ENCODE measurements at places on chromosomes 1 and 21.

DNA sequence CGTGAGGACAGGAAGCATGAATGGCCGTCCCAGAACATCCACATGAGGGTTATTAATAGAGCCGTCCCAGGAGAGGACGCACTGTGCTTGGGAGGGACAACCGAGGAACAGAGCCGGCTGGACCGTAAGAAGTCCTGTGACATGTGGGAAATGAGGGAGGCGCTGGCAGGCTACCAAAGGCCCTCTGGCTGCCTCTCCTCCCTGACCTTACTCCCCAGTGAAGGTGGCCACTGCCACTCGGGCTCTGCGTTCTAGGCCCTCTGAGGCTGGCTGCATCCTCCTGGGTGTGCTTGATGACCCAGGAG lies 15.5 kb upstream of the NPPB start:
- DNase-seq = no peak

DNA sequence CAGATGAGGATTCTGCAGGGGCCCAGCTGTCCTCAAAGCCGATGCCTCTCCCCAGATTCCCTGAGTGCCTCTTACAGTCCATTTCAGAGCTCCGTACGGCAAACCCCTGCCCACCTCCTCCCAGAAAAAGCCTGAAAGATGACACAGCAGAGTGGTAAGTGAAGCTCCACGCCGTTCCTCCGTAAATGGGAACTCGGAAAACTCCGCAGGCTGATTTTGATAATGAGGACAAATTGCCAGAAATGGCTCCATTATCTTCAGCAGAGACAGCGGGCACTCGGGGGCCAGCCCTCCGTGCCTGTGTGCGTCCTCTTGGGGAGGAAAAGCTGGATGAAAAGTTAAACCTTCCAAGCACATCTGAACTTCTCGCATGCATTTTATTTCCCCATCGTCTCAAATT lies 81.1 kb downstream of the NPHP4 start:
- no peak for DNase-seq

- DNase-seq = no peak
Measured at GRCh38 chr1:173864179-173864867, 3.5 kb downstream of the GAS5 start.

DNA sequence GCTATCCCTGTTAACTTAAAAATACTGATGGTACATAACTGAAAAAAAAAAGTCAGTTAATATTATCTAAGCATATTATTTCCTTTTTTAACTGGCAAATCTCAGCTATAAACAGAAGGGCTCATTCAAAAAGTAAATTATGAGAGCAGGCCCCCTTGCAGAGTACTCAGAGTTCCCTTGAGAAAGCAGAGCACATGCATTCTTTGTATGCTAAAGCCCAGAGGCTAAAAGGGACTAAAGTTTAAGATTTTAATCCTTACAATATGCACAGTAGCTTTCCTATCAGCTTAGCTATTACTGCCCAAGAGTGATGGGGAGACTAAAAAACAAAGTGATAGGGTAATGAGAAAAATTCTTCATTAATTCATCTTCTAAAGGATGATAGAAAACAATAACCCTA lies 18.5 kb downstream of the SLC16A1 start:
- no peak for DNase-seq

- DNase-seq = no peak
Measured at GRCh38 chr1:108863984-108864383, 7.1 kb upstream of the AKNAD1 start.

- no peak for DNase-seq
Measured at GRCh38 chr1:241457421-241457820, 62.1 kb downstream of the FH start.

DNA sequence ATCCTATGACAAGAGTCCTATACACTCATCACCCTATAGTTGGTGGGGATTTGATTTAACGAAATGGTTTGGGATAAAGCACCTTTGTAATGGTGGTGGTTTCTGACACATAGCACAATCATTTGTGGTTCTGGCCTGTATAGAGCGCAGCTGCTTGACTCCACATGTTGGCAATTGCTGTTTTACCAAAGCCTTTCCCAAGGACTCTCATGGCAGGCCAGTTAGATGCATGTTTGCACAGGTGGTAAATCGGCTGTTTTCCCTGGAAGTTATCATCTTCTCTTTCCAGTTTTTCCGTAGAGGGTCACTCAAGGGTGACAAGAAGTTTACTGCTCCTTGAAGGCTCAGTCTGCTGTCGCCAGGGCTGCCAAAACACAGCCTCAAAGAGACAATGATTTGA lies 17.1 kb upstream of the XPR1 start:
- no peak for DNase-seq

- DNase-seq = no peak
Measured at GRCh38 chr1:179303200-179303785, 9.7 kb downstream of the SOAT1 start.

DNA sequence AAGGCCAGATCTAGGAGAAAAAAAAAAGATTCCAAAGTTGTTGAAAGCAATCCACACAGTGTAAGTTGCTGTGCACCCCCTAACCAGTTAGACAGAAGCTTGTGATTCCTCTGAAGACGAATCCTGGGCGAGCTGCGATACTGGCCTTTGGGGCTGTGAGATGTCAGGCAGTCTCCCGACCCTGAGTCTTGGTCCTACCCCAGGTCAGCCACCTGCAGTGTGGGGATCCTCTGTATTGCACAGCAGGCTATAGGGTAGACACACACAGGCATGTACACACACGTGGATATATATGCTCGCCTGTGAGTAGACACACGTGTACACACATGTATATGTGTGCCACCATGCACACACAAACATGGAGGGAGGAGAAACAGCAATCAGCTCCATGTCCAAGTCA lies 12.9 kb downstream of the ACTRT2 start:
- DNase-seq = no peak

DNA sequence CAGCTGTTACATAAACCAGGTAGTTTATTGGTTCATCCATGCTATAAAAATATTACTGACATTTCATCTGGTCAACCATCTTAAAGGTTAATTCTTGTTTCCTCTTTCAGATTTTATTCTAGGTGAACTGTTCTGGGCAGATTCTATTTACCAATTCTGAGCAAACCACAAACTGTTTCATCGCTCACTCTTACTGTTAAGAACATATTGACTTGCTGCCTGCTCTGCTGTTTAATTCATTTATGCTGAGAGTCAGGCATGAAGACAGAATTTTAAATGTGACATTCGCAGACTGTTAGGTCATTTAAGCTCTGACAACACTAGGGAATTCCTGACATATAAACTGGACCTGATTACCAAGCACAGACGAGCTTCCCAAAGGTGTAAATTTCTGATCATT lies 98.3 kb downstream of the PIGK start:
- no peak for DNase-seq

DNA sequence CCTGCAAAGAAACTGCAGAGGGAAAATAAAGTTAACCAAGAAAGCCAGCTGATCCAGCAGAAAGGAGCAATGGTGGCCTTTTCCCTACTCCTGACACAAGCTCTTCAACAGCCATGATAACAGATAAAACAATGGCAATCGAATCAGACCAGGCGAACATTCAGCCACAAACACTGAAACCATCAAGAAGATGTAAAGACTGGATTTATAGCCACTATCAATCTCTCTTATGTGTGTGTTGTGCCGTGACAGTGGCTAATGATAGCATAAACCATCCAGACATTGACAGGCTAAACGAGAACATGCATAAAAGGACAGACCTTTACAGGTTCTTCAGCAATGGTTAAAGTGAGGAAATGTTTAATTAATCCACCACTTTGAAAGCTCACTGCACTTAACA lies 78.1 kb upstream of the RAB4A start:
- no peak for DNase-seq

GRCh38 chr1:67844988-67845387 lies 11.7 kb upstream of the GNG12 start:
- no peak for DNase-seq

DNA sequence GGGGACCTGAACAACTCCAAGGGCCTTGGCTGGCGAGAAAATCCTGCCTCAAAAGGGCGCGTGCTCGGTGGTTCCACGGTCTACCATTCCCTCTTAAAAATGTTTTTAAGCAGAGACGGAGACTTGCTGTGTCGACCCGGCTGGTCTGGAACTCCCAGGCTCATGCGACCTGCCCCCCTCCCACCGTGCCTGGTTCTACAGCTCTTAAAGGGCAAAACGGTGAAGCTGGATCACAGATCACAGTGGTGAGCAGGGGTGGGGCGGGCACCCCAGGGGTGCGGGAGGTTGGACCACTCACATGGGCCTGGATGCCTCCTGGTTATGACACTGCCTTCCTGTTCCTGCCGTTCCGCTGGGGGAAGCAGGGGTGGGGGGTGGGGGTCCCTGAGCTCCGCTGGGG lies 4.2 kb upstream of the C1orf159 start:
- no peak for DNase-seq

- DNase-seq = no peak
Measured at GRCh38 chr1:22101995-22102394, 40.9 kb downstream of the WNT4 start.

DNA sequence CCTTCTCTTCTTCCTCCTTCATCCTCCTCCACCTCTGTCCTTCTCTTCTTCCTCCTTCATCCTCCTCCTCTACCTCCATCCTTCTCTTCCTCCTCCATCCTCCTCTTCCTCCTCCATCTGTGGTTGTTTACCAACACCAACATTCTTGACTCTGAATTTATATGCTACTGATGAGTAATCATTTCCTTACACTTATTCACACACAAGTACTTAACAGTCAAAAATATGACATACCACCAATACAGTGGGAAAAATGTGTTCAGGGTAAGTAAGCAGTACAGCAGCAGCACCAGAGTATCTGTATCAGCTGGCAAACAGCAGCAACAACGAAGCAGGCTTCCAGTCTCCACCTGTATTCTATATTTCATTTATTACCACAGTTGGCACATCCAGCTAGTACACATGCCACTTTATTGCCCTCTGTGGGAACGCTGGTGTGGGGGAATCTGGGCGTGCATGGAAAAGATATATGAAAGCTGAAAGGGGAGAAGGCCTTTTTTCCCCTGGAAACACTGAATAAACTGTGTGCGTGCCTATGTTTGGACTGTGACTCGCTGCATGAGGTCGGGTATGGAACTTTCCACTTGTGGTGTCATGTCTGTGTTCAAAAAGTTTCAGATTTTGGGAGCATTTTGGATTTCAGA lies 16.0 kb downstream of the ADSS2 start:
- peak; percentile 76 for DNase-seq

- no peak for DNase-seq
Measured at GRCh38 chr1:212132025-212132424, 96.5 kb downstream of the DTL start.

GRCh38 chr1:185573677-185574076 lies 160.5 kb upstream of the HMCN1 start:
- no peak for DNase-seq

GRCh38 chr21:33690874-33691273 lies 48.6 kb downstream of the ITSN1 start:
- no peak for DNase-seq

GRCh38 chr1:236821091-236821627 lies 26.1 kb downstream of the MTR start:
- DNase-seq = no peak

DNA sequence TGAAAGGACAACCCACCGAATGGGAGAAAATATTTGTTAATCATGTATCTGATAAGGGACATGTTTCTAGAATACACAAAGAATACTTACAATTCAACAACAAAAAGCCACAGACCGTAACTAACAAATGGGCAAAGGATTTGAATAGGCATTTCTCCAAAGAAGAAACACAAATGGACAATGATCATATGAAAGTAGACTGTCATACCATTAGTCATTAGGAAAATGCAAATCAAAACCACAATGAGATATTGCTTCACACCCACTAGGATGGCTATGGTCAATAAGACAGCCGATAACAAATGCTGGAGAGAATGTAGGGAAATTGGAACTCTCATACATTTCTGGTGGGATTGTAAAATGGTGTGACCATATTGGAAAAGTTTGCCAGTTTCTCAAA lies 367.2 kb upstream of the SGIP1 start:
- no peak for DNase-seq

- DNase-seq = no peak
Measured at GRCh38 chr1:25743164-25744139, 56.5 kb upstream of the SELENON start.

GRCh38 chr1:174828264-174828663 lies 171.5 kb upstream of the CACYBP start:
- no peak for DNase-seq

- no peak for DNase-seq
Measured at GRCh38 chr1:245172829-245173228, 18.0 kb downstream of the KIF26B start.

GRCh38 chr1:222933273-222933672 lies 118.4 kb downstream of the DISP1 start:
- DNase-seq = no peak

GRCh38 chr1:228379666-228380065 lies 27.0 kb downstream of the TRIM11 start:
- DNase-seq = no peak

- no peak for DNase-seq
Measured at GRCh38 chr1:228101994-228102790, 933 bp downstream of the C1orf35 start.

Data from kidney capillary endothelial cell (primary cell).